ENCODE measurements at places on chromosomes 4 and X. TPM values are rescaled to one million over a fixed set of nuclear protein-coding genes. Genes with fewer than 3 reads are reported as not detected.

DNA sequence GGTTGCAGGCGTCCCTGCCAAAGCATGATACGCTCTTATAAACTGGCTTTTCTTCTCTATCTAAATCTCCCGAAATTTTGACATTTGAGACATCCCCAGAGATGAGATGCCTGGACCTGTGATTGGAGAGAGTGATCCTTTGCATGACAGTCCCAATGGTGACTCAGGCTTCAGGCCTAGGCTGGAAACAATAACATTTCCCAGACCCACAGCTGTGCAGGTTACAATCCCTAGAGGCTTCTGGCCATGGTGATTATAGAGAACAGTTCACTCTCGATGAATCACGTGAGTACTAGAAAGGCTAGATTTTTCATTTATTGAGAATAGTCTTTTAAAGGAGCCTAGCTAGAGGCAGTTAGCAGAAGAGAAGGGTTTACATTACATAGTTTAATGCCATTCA is 75.9 kb downstream of the SPATA18 start:
- no peak for DNase-seq

GAGE12J gene
- not detected for total RNA-seq

BMPR1B gene
- total RNA-seq = 2.3 TPM

DNA sequence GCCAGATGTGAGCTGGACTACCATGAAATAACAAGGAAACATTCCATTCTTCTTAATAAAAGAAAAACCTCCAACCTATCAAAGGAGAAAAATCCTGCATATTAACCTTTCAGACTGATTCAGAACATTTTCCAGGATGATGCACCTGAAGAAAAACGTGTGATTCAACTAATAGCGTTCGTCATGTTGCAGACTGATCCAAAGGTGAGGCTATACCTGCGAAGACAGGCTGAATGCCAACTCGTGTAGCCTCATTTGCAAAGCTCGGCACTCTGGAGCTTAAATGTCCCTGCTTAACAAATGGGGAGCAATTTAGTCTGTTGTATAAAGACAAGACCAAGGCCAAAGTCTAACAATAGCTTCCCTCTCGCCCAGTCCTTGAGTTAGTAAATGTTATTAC is 172.0 kb upstream of the NOCT start:
- no peak for DNase-seq

DNA sequence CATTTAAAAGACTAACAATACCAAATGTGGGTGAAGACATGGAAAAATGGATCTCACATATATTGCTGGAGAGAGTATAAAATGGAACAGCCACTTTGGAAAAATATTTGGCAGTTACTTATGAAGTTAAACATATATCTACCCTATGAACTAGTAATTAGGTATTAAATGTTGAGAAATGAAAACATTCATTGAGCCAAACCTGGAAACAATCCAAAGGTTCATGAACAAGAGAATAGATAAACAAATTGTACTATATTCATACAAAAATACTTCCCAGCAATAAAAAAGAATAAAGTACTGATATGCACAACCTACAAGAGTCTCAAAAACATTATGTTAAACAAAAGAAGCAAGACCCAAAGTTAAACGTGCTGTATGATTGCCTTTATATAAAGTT is 4.0 kb upstream of the EGF start:
- DNase-seq = no peak

DNA sequence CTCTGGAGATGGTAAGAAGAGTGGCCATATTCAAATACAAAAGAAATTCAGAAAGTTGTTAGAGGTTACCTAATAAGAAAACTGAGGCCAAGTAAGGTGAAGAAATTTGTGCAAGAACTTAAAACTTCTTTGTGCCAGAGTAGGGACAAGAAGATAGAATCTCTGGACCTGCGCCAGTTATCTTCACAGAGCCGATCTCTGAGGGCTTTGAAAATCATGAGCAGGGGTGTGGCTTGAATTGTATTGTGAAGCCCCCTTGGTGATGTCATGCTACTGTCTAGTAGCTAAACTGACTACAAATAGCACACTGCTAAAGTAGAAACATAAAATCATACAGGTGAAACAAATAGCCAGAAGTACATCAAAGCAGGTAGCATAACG is 184.6 kb downstream of the UGT8 start:
- DNase-seq = no peak

DNA sequence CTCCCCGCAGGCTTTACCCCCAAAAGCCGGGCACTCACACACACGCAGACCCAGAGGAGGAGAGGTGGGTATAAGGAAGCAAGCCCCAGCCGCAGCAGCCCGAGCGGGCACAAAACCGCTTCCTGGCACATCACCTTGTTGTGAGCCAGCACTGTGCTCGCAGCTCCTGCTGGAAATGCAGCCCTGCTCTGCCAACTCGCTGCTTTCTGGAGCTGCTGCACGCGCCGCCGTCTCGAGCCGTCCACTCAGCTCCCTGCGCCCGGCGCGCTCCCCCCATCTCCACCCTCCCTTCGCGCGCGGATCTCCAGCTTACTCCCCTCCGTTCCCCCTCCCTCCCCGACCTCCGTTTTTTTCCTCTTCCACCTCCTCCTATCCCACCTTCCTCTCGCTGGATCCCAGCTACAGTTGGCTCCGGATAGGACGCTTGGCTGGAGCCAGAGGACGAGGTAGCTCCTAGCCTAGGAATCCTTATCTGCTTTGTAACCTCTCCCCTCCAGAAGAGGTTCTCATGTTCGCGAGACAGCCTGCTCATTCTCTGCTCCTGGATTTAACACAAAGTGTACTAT is at the start of gene SPOCK3:
SPOCK3 (minus strand) TSS at position 179 of the 566 bp plus-strand sequence.
- DNase-seq = peak; percentile 3

GRCh38 chrX:12986164-12986779 is 11.4 kb downstream of the TMSB4X start:
- DNase-seq = no peak

- no peak for DNase-seq
Measured at GRCh38 chr4:115418635-115419396, 305.4 kb upstream of the NDST4 start.

- peak; percentile 70 for DNase-seq
Measured at GRCh38 chrX:9542106-9542760, 77.4 kb downstream of the TBL1X start.

JAKMIP1 gene
- total RNA-seq = not detected

GRCh38 chrX:149987613-149988012 is 49.3 kb upstream of the EOLA2 start:
- no peak for DNase-seq

- DNase-seq = no peak
Measured at GRCh38 chr4:100799761-100800539, 282.1 kb upstream of the EMCN start.

GRCh38 chrX:66046612-66047235 is 6.8 kb upstream of the VSIG4 start:
- no peak for DNase-seq

GRCh38 chr4:141814499-141814898 is 178.1 kb downstream of the IL15 start:
- no peak for DNase-seq

DNA sequence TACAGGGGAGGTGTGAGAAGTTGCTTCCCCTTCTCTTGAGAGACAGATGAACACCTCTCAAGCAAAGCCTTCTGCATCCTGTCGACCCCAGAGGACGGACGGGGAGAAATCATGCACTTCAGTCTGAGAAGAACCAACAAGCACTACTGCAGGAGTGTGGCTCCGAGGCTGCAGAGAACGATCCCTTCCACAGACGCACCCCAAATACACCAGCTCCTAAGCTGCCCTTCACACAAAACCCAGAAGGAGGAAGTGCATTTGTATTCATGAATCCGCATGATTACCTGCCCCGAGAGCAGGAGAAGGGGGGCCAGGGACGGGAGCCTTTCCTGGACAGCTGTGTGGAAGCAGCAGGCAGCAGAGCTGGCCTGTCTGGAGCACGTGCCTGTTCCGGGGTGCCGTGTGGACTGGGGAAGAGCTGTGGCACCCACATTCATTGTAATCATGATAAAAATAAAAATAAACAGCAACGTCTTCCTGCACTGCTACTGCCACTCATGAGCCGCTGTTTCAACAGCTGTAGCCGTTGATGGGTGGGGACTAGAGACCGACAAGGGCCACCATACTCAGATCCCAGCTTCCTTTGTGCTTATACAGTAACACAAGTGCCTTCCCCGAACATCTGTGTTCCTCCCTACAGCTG is 42.9 kb downstream of the ACSL1 start:
- no peak for DNase-seq

- no peak for DNase-seq
Measured at GRCh38 chr4:107937040-107937439, 5.7 kb downstream of the CYP2U1 start.

DNA sequence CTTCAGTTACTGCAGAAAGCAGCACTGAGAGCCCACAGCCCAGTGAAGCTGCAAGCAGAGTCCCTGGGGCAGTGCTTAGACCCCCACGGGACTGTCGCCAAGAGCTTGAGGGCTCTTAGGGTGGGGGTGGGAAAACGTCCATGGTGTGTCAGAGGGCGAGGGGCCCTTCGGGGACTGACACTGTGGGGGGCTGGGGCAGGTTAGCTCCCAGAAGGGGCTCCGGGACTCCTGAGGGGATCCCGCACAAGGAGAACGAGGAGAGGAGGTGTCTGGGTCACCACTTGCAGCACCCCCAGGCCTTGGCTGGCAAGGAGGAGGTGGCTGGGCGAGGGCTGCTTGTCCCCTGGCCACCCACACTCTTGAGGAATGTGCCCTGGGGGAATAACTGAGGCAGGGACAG is 20.8 kb downstream of the NAT8L start:
- no peak for DNase-seq

GRCh38 chrX:12920990-12921389 is 14.6 kb downstream of the TLR8 start:
- DNase-seq = no peak

PASD1 gene
- not detected for total RNA-seq

DNA sequence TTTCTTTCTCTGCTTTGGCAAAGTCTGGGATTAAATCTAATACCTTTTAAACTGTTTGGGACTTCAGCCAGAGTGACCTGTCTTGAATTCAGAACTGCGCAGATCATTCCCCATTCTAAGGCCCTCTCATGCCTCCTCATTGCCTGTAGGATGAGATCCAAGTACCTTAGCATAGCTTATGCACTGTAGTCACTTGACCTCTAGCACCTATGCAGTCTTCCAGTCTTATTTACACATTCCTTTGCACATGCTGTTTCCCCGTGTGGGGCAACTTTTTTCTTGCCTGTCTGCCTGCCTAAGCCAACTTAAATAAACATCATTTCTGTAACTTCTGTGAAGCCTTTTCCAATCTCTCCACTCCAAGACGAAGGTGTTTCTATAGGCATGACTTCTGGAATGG is 68.4 kb downstream of the AR start:
- DNase-seq = peak; percentile 36

EDA gene
- total RNA-seq = not detected

FHIP1A gene
- total RNA-seq = under 0.01 TPM

GLRA2 gene
- total RNA-seq = not detected

GUCY1A1 gene
- 0.43 TPM for total RNA-seq

GC gene
- not detected for total RNA-seq

- DNase-seq = no peak
Measured at GRCh38 chr4:123578276-123579029, 181.9 kb downstream of the SPRY1 start.

GRCh38 chr4:11474146-11474545 is 45.5 kb upstream of the HS3ST1 start:
- no peak for DNase-seq

RHOXF1 gene
- total RNA-seq = not detected

ELOVL6 gene
- 25.0 TPM for total RNA-seq

DNA sequence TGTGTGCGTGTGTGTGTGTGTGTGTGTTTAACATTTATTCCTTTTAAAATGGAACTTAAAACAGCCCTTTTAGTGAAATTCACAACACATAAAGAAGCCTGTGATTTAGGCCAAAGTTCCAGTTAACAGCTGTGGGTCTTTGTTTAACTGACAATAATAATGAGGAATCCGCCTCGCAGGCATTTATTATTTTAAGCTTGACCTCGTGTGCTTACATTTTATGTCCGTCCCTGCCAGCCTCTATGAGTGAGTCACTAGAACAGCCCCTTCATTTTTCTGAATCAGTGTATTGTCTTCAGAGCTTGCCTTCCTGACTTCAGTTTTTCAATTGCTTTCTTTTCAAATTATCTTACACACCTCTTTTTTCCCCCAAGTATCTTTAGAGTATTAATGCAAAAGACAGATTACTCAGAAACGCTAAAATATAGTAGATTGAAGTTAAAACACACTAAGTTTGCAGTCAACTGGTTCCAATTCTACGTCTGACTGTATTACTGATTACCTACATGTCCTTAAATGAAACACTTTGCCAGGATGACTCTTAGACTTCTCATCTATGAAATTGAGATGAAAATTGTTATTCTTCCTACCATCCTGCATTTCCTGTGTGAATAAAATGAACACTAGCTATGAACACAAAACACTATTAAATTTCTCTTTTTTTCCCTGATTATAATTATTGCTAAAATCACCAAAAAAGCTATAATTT is 319.6 kb upstream of the HS3ST1 start:
- DNase-seq = peak; percentile 55

DNA sequence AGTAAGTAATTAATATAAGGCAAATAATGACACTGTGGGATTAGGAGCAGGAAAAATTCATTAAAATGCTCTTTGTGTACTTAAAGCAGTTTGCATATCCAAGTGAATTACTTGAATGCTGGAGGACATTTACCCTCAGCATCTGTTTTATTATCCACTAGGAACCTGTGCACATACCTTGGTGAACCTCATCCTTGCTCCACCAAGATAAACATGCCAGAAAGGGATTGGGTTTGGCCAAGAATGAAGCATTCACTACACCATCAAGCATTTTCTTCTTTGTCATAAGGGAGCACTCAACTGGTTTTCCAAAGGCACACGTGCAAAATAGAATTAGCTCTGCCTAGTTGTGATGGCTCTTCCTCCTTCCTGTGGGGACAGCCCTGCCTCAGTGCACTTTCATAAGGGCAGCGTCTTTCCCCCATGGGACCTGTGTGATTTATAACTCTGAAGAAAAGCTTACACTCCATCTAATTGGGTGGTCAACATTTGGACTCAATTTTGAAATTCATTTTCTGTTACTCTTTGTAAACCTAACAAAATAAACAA is 291.7 kb downstream of the USP46 start:
- DNase-seq = no peak

GYPA gene
- total RNA-seq = not detected

DNA sequence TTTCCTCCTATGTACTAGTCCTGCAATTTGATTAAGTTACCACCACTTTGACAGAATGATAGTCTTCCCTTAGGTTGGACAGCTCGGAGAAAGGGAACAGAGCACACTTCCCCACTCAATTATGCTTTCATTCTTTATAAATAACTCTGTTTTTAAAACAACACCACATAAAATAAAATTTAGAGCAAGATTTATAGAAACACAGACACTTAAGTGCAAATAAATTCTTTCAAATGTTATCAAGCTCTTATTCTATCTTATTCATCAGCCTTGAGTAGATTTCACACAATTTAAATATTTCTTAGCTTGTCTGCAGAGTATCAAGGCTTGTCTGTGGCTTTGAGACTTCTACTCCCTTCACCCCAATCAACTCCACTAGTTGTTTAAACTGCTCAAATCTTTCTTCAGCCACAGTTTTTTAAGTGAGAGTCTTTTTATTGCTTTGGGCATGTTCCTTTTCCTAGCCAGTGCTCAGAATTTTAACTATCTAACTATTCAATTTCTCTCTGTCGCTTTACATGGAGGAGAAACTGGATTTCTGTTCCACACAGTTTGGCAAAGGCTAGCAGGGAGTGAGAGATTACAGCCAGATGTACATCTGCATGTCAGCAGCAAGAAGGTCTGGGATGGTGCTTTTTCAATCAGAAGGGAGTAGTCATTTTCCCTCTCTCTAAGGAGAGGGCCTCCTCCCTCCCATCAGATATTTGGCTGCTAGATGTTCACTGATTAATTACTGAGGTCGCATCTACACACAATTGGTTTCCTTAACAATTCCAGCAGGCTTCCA is 53.1 kb upstream of the PLAC1 start:
- peak; percentile 48 for DNase-seq
